ENCODE measurements at places on chromosomes 16 and 17.

DNA sequence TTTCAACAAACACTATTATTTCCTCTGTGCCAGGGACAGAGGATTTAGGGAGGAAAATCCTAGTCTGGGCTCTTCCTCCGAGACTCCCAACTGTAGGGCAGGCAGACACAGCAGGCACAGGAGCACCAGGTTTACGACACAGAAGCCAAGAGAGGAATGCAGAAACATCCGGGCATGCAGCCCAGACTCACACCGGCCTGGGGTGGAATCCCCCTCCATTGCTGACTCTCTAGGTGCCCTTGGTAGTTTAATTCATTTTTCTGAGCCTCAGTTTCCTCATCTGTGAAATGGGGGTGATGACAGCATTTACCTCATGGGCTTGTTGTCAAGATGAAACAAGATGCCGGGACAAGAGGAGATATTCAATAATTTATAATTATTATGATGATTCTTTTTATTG is 14.9 kb downstream of the CA4 start:
- DNase-seq: no peak

- DNase-seq: no peak
Measured at GRCh38 chr17:38510421-38511149, 82.3 kb downstream of the ARHGAP23 start.

GRCh38 chr17:16923904-16924695 is 47.8 kb downstream of the TNFRSF13B start:
- no peak for DNase-seq

GRCh38 chr16:86107215-86107825 is 208.4 kb downstream of the IRF8 start:
- DNase-seq: no peak

DNA sequence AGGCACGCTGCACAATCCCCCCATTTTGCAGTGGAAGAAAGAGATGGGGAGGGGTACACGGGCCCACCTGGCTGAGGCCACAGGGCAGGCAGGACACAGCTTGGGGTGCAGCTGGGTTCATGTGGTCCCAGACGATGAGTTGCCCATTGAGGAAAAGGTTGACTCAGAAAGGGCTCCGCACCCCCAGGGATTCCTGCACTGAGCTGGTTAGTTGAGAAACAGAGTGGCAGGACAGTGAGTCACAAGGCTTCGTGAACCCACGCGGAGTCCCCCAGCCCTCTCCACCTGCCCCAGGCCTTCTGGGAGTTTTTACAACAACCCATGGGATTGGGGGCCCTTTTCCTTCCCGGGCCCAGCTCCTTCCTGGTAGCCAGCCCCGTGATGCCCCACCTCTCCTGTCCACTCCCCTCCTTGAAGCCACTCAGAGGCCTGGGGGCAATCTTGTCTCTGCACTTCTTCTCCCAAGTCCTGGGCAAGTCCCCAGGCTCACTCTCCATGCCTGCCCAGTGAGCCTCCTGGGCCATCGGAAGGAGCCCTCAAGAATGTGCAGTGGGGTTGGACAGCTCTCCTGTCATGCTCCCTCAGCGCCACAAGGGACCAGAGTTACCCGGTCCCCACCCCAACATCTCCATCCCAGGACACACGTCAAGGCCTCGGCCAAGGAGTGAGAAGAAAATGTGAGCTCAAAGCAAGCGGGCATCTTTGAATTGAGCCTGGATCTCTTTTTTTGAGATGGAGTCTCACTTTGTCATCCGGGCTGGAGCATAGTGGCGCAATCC is 251.2 kb downstream of the PARN start:
- no peak for DNase-seq

DNA sequence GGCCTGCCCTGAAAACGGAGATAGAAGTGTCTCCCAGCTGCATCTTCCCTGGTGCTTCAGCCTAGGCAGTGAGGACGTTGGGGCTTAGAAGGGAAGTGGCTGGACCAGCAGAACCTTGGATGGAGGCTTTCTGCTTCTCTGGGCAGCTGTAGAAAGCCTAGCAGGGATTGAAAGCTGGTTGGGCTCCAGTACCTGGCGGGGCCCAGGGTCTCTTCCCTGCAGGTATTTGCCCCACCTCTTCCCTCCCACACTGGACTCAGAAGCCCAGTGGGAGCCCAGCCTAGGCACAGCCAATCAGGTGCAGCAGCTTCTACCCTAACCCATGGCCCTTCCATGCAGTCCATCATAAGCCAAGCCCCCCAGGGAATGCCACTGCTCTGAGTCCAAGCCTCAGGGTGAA is 190.3 kb upstream of the IRX6 start:
- DNase-seq: no peak

- DNase-seq: no peak
Measured at GRCh38 chr16:6286176-6286575, 1046.5 kb upstream of the RBFOX1 start.

GRCh38 chr16:27595993-27596392 is 46.0 kb downstream of the KATNIP start:
- DNase-seq: no peak

- no peak for DNase-seq
Measured at GRCh38 chr17:75473246-75473645, 16.8 kb downstream of the TMEM94 start.

GRCh38 chr17:8464941-8465340 is 29.3 kb downstream of the NDEL1 start:
- DNase-seq: no peak

- no peak for DNase-seq
Measured at GRCh38 chr17:77708049-77708448, 250.5 kb upstream of the TNRC6C start.

DNA sequence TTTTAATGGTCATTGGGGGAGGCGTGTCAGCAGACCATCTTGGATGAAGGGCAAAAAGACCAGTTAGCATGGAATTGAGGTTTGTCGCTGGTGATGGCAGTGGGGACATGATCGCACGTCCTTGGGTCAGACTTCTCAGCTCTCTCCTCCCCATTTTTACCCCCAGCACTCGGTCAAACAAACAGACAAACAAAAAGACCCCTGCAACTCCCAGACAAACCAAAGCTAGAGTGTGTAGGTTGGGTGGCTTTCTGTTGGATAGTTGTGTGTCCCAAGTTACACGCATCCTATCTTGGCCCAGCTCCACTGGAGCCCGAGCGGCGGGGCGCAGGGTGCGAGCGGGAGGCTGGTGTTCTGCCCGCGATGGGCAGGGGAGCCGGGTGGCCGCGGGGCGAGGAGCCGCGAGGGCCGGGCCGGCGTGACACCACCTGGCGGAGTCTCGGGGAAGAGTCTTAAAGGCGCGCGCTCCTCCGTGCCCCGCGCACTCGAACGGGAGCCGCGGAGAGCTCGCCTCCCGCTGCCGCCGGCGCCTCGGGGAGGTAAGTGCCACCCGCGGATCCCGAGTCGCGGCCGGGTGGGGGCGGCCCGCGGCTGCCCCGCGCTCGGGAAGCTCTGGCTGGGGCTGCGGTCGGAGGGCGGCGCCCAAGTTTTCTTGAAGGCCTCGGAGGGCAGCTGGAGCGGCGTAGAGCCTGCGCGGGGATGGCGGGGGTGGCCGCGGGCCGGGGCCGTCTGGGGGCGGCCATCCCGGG is 18.5 kb upstream of the NTN1 start:
- no peak for DNase-seq

DNA sequence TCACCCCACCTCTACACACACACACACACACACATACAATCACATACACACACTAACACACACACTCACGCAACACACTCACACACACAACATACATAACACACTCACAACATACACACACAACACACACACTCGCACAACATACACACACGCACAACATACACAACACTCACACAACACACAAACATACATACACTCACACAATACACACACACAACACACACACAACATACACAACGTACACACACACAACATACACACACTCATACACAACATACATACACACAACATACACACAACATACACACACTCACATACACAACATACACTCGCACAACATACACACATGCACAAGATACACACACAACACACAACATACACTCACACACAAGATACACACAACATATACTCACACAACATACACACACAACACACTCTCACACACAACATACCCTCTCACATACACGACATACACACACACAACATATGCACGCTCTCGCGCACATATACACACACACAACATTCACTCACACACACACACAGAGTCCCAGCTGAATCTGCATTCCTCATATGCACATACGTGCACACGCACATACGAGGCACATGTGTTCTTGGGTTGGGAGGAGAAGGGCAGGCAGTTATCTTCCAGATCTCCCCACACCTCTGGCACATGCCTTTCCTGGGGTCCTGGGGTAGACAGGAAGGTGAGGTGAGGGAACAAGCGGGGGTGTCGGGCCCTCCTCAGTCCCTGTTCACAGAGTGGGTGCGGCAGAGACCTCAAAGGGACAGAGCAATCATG is 1.1 kb downstream of the ASGR2 start:
- no peak for DNase-seq

DNA sequence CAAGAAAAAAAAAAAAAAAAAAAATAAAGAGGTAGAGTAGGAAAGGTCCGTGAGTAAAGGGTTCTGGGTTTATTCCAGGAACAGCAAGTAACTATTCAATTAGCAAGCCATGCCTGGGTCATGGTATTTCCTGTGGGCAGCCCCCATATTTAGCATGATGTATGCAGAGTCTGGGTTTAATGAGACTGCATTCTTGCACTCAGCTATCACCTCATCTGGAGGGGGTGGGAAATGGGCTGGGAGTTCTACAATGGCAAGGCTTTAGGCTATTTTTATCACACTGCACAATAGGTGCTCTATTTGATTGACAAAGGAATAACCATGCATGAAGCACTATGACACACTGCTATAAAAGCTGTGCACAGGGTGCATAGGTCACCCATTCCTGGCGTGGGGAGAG is 104.0 kb upstream of the CCL2 start:
- DNase-seq: no peak

DNA sequence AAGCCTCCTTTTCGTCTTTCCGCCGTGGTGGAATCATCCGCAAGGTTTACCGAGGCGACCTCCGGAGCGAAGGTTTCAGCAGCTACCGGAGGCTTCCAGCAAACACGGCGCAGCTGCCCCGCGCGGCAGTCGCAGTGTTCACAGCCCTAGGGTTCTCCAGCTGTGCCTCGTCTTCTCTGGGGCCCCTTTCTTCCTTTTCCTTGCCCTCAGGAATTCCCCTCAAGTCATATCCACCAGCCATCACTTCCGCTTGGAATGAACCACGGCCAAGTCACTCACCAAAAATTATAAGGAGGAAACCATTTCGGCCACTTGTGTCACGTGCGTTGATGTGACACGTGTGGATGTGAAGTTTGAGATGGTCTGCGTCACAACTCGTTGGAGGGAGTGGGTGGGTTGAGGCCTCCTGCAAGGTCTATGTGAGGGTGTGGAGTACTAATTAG is 636 bp upstream of the ERN1 start:
- no peak for DNase-seq

GRCh38 chr17:58156839-58157803 is 8.9 kb downstream of the OR4D1 start:
- DNase-seq: no peak

DNA sequence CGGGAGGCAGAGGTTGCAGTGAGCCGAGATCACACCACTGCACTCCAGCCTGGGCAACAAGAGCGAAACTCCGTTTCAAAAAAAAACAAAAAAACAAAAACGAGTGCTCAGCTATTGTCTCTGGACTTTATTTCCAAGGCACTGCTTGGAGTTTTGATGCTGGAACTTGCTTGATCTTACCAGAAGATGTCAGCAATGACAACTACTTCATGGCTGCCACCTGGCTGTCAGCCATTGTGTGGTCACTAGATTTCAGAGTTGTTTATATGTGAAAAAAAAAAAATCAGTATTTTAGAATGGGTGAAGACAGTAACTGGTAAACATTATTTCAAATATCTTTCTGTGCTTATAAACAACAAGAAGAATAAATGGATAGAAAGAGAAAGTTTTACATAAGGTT is 26.3 kb upstream of the OR4D1 start:
- DNase-seq: no peak
